ENCODE measurements at places on chromosomes 2 and 18.

GRCh38 chr2:128894896-128895295, 576.2 kb upstream of the HS6ST1 start:
- DNase-seq = no peak

DNA sequence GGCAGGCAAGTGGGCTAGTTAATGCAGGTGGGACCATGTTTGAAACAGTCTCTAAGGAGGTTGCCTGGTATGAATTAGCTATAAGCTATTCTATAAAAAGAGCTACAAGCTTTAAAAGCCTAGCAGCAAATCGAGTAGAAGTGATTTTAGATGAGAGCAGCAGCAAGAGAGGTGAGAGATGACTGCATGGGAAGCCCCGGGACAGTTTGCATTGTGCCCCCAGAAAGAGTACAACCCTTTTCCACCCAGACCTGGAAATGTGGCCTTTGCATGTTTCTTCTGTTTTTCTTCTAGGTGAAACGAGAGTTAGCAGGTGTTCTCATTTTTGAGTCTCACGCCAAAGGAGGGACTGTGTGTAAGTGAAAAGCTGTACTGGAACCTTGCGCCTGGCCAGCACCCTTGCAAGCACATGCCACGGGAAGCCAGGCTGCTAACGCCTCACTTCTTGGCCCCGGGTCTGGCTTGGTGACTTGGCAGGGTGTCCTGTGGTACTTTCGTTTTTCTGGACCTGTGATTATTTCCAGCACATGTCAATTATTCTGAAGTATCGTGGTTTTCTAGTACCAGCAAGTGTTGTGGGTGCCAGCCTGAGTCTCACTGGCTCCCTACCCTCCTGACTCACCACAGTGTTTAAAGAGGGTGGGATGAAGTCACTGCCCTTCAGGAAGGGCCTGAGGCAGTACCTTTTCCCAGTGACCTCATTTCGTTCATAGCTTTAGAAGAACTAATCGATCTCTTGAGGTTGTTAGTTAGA, 90.3 kb upstream of the MAP3K20 start:
- DNase-seq = no peak

GRCh38 chr18:50704357-50704940, 115.4 kb downstream of the MRO start:
- DNase-seq = no peak

DNA sequence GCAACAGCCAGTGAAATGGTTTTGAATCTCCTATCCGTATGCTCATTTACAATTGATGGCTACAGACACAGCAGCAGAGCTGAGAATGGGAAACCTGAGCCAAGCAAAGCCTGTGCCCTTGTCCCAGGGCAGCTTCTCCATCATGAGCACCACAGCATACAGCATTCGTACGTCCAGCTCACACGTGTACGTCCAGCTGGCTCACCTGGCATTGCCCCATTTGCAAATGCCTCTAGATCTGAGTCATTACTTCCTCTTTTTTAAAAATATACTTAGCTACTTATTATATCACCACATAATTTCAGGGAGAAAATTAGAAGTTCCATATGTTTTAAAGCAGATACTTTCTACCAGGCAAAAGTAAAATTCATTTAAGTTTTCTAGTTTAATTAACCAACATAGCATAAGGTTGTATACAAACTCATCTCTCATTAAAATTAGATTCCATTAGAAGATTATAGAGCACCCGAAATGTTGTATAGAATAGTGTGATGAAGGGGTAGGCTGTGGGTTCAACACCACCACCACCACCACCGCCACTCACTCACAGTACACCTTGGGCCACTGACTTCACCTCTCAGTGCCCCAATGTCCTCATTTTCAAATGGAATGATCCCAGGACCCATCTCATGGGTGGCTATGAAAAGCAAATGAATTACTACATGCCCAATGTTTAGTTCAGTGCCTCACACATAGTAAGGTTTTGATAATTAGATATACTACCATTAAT, 31.4 kb upstream of the TMEM177 start:
- DNase-seq = no peak

- no peak for DNase-seq
These were observed 18.7 kb upstream of the NUP35 start for GRCh38 chr2:183105402-183106134.

- DNase-seq = no peak
These were observed 40.1 kb downstream of the ARHGAP25 start for GRCh38 chr2:68774569-68775271.

- no peak for DNase-seq
These were observed 109.8 kb downstream of the ESCO1 start for GRCh38 chr18:21490748-21491147.

DNA sequence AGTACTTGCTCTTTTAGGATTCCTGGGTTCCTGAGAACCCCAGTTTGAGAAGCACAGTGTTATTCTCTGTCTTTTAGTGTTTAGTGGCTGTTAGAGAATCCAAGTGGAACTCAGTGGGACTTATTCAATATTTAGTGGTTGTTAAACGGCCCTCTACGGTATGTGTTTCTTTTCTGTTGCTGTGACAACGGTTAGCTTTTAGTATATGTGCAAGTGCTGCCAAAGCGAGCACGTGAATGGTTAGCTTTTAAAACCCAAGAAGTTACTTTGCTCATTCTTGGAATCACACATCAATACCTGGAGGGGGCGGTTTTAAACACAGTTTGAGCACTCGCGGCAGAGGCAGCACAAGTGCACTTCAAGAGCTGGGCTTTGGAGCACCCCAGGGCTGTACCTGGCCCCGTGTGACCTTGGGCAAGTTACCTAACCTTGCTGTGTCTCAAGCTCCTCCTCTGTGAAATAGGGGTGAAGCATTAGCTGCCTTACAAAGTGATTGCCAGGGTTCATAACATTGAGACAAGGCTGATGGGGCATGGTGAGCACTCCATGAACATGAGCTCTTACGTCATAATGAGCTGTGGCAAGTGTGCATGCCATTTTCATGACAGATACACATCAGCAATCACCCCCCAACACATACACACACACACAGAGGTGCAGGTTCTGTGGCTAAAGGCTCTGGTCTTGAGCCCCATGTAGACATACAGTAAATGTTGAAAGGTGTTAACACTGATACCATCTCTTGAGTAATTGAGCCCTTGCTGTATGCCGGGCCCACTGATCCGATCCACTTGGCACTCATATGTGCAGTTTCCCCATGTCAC, 234.1 kb downstream of the ALPK2 start:
- no peak for DNase-seq

DNA sequence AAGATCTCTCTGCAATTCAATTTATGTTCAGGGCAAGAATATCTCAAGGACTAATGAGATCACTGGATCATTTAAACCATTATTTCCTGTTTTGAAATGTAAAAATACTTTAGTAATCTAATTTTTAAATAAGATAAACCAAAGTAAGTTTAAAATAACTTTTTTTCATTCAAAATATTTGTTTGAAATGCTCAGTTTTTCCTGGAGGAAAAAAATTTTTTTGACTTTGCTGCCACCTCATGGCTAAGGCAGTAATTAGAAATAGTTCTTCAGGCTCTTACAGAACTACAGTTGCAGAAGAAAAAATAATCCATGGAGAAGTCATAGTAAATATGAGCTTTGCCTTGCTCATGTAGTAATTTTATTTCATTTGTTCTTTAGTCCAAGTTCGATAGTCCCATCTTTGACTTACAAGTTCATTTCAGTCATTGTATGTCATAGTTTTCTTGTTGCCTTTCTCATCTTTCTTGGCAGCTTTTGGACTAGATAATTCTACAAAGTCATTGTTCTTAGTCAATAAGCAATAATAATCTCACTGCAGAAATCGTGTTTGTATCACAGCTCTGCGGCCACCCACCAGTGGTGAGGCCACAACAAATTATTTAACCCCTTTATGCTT, 127.4 kb downstream of the DPP4 start:
- DNase-seq = no peak

- DNase-seq = no peak
These were observed 91.9 kb upstream of the CXCR4 start for GRCh38 chr2:136209561-136210454.

- no peak for DNase-seq
These were observed 279.9 kb upstream of the CELF4 start for GRCh38 chr18:37845498-37845897.

DNA sequence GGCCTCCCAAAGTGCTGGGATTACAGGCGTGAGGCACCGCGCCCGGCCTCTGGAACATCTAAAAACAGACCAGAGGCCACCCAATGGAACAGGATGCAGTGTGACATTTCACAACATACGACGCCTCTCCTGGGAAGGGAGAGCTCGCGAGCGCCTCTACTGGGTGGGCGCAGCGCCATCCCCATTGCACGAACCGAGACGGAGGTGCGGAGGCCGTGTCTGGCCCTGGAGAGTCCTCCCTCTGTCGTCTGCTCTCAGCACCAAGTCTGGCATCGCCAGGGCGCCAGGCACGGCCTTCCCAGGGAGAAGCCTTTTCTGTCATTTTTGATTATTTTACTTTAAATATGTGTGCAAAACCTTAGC, 9.4 kb upstream of the GBX2 start:
- DNase-seq = no peak

GRCh38 chr2:75517547-75518230, 43.0 kb downstream of the EVA1A start:
- DNase-seq = no peak

- no peak for DNase-seq
These were observed 1104.0 kb upstream of the PIK3C3 start for GRCh38 chr18:40851014-40851429.

GRCh38 chr2:235561450-235561849, 67.6 kb downstream of the AGAP1 start:
- DNase-seq = no peak
